Kidney (tissue), 22 donors: ENCODE measurements at places on chromosomes 7 and 10. TPM values are rescaled to one million over a fixed set of nuclear protein-coding genes. Genes with fewer than 3 reads are reported as not detected.

- DNase-seq, result no peak
Measured at GRCh38 chr10:46096446-46096845, 50.4 kb upstream of the MSMB start.

DNA sequence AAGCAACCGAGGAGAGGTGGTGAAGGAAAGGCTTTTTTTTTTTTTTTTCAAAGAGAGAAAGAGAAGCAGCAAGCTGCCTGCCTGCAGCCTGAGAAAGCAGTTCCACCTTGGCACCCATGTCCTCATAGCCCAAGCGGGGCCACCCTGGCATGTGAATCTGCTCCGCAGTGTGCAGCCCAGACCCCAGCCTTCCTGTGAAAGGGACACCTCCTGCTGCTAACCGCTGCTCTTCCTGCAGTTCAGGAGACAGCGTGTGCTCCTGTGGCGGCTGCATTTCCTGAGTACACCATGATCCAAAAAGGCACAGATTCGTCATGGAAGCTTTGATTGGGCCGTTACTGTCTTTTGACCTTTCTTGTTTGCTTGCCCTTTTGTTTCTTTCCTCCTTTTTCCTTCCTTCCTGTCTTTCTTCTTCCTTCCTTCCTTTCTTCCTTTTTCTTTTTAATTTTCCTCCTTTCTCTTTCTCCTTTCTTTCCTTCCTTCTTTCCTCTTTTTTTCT, 38.1 kb downstream of the IKZF1 start:
- no peak for DNase-seq

Gene NUDT5
- 48.3 TPM for total RNA-seq

GRCh38 chr7:155001756-155002410, 1.0 kb downstream of the PAXIP1 start:
- DNase-seq, result no peak

DNA sequence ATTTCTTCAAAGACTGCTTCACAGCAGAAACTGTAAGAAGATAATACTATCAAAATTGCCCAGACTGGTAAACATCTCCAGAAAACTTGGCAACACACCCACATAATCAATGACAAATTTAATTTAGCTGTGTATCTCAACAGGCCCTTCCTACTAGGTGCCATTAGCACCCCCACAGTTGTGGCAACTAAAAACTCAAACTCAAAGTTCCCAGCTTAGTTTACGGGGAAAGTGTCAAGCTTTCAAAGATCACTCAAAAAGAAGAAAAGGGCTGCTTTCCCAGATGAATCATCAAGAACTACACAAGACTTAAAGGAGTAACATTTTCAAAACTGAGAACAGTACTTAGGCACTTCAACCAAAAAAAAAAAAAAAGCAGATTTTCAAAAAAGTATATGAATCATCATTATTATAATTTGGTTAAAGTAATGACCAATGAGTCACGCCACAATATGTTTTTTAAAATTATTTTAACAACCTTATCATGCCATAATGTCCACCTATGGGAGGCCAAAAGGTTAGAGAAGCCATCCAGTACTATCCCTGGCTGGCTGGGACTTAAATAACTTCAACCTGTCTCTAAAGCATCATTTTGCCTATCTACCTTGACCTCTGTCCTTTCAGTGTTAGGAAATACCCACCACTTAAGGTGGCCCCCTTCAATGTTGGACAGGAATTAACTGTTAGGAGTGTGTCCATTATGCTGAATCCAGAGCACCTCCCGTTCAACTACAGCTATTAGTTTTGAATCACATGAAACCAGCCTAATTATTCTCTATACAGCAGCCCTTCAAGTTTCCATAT, 90.8 kb downstream of the ZFAND4 start:
- DNase-seq, result no peak

Gene IDI2
- not detected for total RNA-seq

- DNase-seq, result no peak
Measured at GRCh38 chr7:137732168-137732567, 114.6 kb downstream of the DGKI start.

DNA sequence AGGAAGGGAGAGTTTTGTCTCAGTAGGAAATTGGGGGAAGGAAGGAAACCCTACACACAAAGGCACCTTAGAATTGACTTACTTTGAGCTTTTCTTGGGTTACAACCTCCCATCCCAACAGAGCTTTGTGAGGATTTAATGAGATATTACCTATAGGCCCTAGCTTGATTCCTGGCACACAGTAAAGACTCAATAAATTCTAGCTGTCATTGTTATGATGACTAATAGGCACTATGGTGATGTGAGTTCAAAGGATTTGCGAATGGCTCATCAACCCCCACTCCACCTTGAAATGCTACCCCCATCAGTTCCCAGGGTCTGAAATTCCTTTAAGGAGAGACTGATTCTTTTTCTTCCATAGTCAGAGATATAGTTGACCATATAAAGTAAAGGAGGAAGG, 67.9 kb upstream of the SMNDC1 start:
- DNase-seq, result no peak

DNA sequence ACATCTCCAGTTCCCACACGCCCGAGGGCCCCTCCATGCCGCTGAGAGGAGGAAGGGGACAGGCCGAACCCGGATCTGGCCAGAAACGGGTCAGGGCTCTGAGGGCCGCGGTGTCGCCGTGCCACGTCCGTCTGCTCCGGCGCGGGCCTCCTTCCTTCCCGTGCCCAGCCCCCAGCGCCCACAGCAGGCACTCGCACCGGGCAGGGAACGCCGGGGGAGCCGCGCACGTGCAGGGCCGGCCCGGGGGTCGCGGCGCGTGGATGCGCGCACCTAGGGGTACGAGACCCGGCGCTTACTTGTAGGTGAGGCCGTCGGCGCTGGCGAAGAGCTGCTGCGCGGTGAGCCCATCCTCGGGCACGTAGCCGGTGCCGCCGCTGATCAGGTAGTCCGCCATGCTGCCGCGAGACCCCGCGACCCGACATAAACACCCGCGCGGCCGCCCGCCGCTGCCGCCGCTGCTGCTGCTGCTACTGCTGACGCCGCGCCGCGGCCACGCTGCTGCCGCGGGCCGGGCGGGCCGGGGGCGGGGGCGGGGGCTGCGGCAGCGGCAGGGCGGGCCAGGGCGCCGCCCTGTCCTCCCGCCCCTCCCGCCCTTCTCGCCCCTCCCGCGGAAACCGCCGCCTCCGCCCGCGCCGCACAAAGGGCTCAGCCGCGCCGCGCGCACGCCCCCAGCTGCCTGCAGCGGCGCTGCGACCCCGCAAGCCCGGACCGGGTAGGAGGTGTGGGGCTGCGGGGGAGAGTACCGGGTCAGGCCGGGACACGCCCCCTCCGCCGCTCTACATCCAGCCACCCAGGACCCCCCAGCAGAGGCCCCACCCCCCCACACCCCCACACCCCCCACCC, 4.1 kb downstream of the IMPDH1 start:
- peak; percentile 79 for DNase-seq
